ENCODE measurements at places on chromosomes 4 and X.
A peak's percentile ranks its signal among the peaks of the same experiment; 100 is the strongest.

- DNase-seq, result no peak
Observed at GRCh38 chrX:149131774-149132173, 373.3 kb downstream of the IDS start.

DNA sequence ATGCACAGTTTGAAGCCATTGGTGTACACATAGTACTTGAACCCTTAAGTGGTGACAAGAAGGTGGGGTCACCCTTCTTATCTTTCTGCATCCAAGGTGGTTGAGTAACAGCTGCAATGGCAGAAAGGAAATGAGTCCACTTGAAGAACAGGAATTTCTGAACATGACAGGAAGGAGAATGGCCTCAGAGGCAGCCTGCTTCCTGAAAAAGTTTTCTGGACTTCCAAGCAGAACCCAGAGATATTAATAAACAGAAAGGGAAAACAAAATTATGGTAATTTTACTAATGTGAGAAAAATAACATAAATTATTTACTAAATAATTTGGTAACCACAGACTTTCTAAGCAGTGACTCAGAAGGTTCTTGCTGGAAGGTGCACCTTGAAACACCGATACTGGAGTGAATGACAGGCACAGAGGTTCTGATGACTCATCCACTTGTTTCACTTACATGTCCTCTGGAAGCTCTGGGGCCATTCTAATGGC, 119.9 kb upstream of the HS3ST1 start:
- DNase-seq, result no peak

- peak; percentile 3 for DNase-seq
Observed at GRCh38 chr4:31613946-31614623, 893.9 kb downstream of the PCDH7 start.

DNA sequence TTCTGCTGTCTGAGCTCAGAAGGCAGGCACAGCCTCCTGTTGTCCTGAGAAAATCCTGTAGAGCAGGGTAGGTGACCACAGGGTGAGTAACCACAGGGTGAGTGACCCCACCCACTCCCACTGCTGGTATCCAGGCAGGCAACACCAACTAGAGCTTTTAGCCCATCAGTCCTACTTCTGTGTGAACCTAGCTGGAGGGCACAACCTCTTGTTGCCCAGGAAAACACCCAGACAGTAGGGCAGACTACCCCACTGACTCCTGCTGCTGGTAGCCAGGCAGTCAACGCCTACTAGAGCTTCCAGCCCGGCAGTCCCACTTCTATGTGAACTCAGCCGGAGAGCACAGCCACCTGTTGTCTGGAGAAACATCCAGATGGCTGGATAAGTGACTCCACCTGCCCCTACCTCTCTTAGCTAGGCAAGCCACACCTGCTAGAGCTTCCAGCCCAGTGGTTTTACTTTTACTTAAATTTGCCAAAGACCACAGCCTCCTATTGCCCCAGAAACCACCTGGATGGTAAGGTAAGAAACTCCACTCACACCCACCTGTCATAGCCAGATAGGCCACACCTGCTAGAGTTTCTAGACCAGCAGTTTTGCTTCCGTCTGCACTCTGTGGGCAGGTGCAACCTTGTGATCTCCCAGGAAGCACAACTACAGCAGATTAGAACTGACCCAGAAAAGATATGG, 371.6 kb downstream of the INPP4B start:
- DNase-seq, result no peak

GRCh38 chrX:115297189-115297588, 7.7 kb downstream of the LUZP4 start:
- DNase-seq, result no peak

- DNase-seq, result no peak
Observed at GRCh38 chrX:39112143-39112542, 310.9 kb downstream of the MID1IP1 start.

GRCh38 chrX:80022363-80023031, 7.9 kb downstream of the TBX22 start:
- DNase-seq, result no peak

- no peak for DNase-seq
Observed at GRCh38 chrX:19130628-19131027, 8.4 kb upstream of the ADGRG2 start.

DNA sequence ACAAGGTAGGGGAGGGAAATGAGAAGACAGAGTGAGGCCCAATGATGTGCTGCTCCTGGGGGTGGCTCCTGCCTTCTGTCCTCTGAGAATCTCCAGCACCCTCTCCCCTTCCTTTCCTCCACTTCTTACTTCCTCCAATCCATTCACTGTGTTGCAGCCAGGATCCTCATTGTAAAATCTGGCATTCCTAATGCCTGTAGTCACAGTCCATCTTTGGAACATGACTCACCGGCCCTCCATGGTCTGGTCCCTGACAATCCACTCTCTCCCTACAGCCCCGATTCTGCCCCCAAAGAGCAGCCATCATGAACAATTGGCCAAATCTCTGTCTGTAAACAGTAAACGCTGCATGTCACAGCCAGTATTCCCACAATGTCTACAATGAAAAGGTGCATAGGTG, 72.9 kb downstream of the CLNK start:
- DNase-seq, result no peak

DNA sequence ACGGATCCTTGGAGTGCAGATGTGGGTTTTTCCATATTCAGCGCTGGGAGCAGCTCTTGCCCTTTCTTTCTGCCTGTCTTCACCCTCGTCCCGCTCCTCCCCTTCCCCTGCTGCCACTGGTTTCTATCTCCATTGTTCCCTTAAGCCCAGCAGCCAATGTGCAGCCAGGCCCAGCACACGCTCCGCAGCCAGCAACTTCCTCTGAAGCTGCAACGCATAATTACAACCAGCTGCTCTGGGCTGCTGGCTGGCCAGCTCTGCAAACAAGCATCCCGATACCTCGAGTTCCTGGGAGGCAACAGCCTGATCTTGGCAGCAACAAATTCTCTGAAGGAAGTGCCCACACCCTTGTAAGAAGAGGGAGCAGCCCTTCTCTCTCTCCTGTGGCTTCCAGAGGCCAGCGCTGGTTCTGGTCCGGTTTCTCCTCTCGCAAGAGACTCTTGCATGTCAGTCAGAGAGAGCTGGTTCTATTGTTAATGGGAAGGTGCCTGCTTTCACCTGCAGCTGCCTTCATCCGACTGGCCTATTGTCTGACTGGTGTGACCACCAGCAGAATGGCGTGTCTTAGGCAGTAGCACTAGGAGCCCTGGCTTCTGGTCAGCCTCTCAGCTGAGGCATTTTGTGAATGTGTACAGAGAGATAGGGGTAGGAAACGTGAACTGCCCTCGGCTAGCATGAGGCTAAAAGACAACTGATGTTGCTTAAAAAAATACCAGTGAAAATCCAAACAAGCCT, 83.8 kb upstream of the MAML3 start:
- DNase-seq, result no peak

All from Jurkat, Clone E6-1 (cell line).